ENCODE measurements at places on chromosomes 3 and 15.

GRCh38 chr3:89851974-89852621, 744.7 kb downstream of the EPHA3 start:
- no peak for DNase-seq

DNA sequence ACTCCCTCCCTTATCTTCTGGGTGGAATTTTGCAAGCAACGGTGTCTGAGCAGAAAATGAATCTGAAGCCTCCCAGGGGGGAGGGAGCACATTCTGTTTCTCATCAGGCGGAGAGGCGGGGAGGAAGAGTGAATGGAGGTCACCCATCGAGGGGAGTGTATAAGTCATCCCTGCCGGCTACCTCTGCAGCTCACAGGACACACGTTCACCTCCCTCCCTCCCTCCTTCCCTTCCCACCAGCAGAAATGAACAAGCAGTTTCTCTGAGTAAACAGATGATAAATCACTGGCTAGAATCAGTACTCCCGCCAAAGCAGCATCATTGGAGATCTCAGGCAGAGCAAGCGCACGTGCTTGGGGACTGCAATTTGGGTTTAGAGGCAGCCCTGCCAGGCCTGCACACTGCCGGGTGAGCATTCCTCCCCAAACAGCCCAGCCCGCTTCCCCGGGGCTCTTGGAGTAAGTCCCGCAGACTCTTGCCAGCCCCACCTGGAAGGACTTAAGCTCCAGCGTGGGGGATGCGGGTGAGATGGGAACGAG, 38.3 kb downstream of the CPN2 start:
- DNase-seq, result no peak

DNA sequence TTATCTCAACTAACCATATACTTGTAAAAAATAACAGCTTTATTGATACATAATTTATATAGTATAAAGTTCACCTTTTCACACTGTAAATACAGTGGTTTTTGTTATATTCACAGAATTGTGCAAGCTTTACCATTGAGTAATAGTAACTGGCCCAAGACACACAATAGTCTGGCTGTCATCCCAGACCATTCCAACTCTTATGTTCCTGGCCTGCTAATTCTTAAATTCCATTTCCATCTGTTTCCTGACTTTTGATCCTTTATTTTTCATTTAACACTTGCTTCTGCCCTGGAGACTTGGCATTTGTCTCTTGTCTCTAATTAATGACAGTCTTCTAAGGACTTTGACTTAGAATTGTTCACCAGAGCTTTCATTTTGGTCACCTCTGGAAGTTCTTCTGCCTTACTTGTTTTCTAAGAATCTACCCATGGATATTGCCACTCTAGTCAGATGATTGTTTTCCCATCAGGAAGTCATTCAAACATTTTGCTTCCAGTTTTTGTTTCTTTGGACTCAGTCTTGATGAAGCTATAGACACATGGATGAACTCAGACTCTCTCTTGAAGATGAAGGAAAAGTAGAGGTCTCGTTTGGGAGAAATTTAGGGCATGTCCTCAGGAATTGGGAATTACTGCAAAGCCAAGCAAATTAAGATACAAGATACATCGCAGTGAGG, 27.2 kb upstream of the PLSCR4 start:
- DNase-seq, result no peak

DNA sequence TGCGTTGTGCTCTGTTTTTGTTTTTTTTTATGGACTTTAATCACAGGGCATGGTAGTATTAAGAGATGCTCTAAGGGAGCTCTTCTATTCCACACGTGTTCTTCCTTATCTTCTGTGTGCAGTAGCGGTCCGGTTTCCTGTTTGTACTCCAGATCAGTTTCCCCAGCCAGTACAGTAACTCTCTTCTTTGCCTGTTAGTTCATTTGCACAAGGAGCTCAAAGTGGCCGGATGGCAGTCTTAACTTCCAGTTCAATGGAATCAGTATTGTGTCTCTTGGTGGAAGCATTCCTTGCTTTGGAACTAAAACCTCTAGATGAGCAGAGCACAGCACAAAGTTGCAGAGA, 122.0 kb downstream of the KLF13 start:
- DNase-seq, result no peak

DNA sequence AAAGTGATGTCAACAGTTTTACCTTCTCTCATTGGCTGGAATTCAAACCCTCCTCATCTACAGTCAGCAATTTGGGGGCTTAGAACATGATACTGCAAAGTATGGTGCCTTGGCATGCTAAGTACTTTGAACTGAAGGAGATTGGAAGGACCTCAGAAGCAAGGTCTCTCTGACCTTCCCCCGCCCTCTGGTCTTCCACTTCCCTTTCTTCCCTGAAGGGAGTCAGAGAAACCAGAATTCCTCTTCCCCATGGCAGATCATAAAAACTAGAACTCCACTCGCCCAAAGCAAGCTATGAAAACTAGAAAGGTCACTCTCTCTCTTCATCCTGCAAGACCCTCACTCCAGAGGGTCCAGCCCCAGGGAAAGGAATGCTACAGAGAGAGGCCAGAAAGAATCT, 64.2 kb downstream of the CD200R1L start:
- DNase-seq, result no peak

All from T-helper 22 cell (primary cell).